Activated CD4-positive, alpha-beta T cell treated with anti-CD3 and anti-CD28 coated beads, Interleukin-2, Interleukin-4, amounts not matched to agents 100 ng/mL and 50 ng/mL, durations not matched to agents 16 hours and 8 hours (primary cell): ENCODE measurements at places on chromosomes 6 and 20.

GRCh38 chr6:163408352-163408991 is 6.0 kb upstream of the QKI start:
- no peak for DNase-seq

DNA sequence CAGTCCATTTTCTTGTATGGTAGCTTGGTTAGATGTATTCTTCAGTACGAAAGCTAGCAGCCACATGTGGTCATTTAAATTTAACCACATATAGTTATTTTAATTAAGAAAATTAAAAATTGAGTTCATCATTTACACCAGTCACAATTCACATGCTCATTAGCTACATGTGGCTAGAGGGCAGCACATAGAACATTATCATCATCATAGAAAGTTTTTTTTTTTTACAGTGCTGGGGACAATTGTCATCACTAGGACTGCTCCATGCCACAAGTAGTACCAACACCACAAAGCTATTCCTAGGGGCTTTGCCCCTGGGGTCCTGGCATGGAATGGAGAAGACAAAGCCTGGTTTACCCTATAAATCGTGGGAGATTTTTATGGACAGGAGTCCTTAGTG is 30.5 kb downstream of the PLCB4 start:
- no peak for DNase-seq

- DNase-seq = no peak
These were observed 4.8 kb downstream of the DPPA5 start for GRCh38 chr6:73349311-73349710.

- peak; percentile 16 for DNase-seq
These were observed 13.5 kb downstream of the DHX35 start for GRCh38 chr20:38975539-38976120.

DNA sequence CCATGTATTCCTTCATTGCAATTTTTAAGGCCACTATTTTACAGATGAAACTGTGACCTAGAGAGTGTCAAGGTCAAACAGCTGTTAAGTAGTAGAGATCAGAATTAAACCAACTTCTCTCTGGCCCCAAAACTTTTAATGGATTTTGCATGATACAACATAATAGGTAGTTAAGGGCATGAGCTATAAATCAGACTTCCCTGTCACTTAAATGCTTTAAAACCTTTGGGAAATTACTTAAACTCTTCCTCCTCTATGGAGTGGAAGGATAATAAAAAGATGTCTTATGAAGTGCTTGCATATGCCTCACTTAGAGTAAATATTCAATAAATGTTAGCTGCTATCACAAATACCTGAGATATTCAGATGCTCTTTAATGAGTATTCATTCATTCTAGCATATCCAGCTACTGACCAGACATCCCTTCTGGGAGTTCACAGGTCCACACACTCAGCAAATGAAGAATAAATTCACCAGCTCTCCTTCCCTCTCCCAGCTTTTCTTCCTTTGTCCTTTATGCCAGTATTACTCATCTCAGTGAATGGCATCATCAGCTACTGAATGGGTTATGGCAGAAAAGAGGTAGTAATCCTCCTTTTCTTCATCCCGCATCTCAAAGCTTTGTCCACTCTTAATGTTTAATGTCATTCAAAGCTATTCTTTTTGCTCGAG is 36.2 kb downstream of the EYA4 start:
- DNase-seq = no peak

- no peak for DNase-seq
These were observed 50.2 kb downstream of the GFRA4 start for GRCh38 chr20:3612795-3613572.
